ENCODE measurements at places on chromosomes 11 and 22.

DNA sequence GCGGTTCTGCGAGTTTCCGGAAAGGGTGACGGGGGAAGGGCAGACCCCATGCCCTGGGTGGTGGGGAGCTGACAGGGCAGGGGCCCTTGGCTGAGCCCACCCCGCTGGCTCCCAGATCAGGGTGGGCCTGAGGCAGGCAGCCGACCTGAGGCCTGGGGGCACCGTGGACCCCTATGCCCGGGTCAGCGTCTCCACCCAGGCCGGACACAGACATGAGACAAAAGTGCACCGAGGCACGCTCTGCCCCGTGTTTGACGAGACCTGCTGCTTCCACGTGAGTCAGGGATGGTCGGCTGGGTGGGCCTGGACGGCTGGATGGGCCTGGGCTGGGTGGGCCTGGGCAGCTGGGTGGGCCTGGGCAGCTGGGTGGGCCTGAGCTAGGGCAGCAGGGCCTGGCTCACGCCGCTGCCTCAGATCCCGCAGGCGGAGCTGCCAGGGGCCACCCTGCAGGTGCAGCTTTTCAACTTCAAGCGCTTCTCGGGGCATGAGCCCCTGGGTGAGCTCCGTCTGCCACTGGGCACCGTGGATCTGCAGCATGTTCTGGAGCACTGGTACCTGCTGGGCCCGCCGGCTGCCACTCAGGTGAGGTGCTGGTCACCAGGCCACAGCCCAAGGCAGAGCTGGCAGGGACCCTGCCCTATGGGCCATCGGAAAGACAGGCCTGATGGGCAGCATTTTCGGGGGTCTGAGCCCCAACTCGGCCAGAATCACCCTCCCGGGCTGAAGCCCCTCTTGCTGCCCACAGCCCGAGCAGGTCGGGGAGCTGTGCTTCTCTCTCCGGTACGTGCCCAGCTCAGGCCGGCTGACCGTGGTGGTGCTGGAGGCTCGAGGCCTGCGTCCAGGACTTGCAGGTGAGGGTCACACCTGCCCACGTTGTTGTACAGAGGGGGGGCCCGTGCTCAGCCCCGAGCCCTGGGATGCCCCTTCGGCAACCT lies 1.5 kb downstream of the SYT8 start:
- no peak for DNase-seq

DNA sequence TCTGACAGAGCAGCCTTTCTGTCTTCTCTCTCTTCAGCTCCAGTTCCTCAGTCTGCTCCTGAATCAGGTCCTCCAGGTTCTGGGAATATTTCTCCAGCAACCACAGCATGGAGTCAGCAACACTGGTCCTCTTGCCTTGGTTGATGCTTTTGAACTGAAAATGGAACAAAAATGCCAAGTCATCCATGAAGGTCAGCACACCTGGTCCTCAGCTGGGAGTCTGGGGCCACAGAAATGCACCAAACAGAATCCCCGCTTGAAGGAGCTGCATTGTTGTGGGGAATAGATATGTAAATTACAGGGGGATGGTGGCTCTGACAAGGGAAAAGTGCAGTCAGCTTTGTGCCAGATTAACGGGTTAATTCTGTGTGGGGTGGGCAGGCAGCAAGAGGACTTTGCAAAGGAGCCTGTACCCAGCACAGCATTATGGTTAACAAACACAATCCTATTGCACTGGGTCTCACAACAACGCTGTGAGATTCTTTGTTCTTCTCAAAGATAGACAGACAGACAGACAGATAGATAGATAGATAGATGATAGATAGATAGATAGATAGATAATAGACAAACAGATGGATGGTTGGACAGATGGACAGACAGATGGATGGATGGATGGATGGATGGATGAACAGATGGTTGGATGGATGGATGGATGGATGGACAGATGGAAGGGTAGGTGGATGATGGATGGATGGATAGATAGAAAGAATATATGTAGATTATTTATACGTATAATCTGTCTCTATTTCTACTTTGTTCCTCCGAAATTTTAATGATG lies 33.8 kb upstream of the LRRC32 start:
- DNase-seq, result no peak

DNA sequence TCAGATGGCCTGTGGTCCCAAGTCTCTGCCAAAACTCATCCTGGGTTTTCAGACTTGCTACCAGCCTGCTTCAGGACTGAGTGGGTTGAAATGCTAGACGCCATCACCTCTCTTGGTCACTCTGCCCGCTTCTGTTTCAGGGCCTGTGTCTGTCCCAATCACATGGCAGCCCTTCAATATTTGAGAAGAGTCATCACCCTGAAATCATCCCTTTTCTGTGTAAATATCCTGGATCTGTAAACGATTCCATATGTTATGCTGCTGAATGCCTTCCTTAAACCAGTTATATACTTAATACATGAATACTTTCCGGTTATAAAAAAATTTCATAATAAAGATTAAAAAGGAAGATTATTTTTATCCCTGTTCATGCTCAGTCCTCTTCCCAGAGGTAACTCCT lies 39.8 kb upstream of the TLCD5 start:
- DNase-seq, result no peak

DNA sequence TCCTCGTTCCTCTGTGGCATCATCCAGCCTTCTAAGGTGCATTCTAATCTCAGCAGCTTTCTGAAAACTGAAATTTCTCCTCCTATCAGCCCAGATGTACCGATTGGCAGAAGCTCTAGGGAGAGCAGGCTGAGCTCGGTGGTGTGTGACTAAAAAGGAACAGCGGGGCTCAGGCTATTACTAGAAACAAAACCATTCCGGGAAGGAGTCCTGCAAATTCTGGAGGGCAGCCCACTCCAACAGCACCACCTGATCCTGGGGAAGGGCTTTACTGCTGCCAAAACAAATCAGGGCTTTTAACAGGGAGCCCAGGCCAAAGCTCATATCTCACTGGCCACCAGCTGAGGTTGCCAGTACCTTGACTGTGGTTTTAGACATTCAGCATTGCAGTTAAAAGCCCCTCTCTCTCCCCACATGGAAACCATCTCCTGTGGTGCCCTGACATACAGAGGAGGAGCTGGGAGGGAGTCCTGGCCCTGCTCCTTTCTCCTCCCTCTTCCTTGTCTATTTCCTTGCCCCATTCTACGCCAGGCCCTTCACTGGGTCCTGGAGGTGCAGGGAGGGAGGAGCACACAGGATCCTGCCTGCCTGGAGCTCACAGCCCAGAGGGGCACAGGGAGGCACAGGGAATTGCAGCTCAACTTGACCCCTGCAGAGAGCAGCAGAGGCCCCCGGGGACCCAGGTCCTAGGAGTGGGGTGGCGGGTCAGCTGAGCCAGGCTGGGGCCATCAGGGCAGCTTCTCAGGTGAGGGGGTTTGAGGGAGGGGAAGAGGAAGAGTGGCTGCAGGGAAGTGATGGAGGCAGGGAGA lies 889 bp downstream of the PLAAT4 start:
- DNase-seq, result no peak

DNA sequence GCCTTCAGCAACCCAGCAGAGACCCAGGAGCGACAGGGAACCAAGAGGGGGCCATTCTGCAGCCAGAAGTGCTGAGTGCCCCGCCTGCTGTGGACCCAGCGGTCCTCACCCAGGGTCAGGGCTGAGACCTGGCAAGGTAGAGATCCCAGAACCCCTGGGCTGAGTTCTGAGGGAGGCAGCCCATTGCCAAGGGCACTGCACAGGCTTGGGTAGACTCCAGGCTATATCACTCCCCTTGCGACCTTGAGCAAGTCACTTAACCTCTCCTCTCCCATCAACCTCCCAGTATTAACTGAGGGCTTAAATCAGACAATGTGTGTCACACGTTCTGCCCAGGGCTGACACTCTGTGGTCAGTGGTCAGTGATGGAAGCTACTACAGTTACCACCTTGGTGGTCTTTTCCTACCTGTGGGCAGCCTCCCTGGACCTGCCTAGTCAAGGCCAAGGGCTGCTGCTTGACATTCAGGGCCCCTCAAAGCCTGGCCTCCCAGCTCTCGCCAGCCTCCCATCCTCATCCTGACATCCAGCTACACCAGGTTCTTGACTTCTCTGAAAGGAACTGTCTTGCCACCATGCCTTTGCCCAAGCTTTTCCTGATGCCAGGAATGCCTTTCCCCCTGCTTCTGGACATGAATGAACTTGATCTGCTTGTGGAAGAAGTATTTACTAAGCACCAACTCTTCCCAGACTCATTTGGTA lies 8.2 kb downstream of the WNT11 start:
- no peak for DNase-seq

GRCh38 chr22:43243324-43243723 lies 56.4 kb upstream of the TTLL12 start:
- DNase-seq, result no peak

DNA sequence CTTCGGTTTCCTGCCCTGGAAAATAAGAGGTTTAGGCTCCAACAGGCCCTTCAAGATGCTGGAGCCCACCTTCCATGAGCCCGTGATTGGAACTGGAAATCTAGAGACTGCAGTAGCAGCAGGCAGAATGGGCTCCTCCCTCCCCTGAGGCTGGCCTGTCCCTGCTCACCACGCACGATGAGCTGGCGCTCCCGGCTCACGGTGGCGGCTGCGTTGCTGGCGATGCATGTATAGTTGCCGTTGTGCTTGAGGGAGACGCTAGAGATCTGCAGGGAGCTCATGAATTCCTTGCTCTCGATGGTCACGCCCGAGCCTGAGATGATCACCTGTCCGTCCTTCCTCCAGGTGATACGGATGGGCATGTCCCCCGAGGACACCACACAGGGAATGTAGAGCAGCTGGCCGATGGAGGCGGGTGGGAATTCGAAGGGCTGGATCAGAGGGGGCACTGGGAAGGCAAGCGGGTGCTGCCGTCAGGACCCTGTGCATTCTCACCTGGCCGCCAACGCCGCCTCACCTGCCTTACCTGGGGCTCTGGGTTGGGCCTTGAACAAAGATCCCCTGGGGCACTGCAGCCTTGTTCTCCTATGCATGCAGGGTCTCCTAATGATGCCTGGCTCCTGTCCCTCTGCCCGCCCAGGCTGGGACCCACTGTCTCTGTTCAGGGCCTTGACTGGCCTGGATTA lies 177.8 kb downstream of the CEP164 start:
- DNase-seq, result no peak

GRCh38 chr11:61901397-61901796 lies 10.1 kb upstream of the FADS3 start:
- DNase-seq, result no peak

- DNase-seq, result no peak
Measured at GRCh38 chr22:21736084-21736642, 569 bp upstream of the YPEL1 start.

DNA sequence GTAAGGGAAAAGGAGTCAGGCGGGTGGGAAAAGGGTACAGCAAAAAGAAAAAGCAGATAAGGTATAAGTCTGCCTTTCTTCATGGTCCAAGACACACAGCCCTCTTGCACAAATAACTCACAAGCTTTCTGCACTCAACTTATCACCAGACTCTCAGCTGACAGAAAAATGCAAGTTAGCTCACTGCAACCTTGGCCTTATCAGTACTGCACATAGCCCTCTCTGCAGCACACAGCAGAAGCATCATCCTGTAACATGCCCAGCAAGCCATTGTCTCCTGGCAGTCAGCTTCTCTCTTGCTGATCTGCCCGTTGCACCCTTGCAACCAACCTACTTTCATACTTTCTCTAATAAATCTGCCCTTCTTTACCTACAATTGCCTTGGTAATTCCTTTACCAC lies 5.8 kb downstream of the ZBTB44 start:
- no peak for DNase-seq

- DNase-seq, result no peak
Measured at GRCh38 chr11:45473341-45473895, 187.3 kb upstream of the SYT13 start.

- no peak for DNase-seq
Measured at GRCh38 chr22:19799322-19800190, 39.0 kb downstream of the TBX1 start.

DNA sequence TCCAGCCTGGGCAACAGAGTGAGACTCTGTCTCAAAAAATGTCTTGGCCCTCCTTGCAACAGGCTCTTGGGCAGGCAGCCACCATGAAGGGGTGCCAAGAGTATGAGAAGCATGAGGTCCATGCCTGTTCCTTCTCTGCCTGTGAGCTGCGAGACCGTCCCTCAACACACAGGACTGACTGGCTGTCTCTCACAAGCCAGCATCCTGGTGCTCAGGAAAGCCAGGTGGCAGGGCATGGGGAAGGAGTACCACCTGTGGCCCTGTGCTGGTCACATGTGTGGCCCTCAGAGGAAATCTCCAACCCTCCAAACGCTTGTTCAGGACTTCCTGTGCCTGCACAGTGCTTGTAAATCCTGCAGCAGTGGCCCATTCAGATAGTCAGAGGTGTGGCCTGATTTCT lies 83.2 kb downstream of the ATXN10 start:
- DNase-seq, result no peak

- no peak for DNase-seq
Measured at GRCh38 chr11:12053606-12054361, 45.4 kb upstream of the DKK3 start.

- DNase-seq, result no peak
Measured at GRCh38 chr11:72439455-72439854, 5.1 kb upstream of the CLPB start.

GRCh38 chr22:49530671-49531367 lies 296.9 kb downstream of the BRD1 start:
- no peak for DNase-seq

- DNase-seq, result no peak
Measured at GRCh38 chr22:45882881-45883810, 93.8 kb downstream of the WNT7B start.

- no peak for DNase-seq
Measured at GRCh38 chr11:130638033-130638432, 189.6 kb downstream of the ADAMTS15 start.

- DNase-seq, result no peak
Measured at GRCh38 chr11:2651054-2651617, 48.7 kb downstream of the KCNQ1OT1 start.

DNA sequence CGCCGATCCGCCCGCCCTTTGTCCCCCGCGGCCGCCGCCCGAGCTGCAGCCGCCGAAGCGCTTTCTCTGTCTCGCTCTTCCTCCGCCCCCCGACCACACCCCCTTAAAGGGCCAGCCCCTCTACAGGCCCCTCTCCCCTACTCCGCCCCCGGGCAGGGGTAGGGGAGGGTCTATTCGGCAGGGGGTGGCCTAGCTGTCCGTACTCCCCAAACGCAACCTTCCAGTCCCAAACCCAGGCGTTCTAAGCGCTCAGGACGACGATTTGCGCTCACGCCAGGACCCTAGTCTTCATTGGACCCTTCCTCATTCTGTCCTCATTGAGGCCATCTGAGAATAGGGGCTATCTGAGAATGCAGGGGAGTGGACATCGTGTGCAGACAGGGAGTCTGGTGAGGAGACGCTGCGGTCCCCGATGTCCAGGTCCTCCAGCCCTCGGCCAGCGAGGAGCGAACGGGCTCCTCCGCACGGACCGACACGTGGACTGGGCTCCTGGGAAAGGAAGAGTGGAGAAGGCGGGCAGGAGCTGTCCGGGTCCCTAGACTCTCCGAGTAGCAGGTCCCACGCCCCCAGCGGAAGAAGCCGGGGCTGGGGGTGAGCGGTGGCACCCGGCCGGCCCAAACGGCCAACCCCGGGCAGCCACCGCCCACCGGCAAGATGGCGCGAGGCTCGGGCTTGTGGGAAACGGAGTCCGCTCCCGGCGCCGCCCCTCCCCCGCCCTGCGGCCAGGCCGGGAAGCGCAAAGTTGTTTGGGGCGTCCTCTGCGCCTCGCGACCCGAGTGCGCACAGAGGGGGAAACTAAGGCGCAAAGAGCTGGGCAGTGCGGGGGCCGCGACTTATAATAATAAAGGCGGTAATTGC lies at the start of gene PPP1R14B:
Gene PPP1R14B (minus strand): TSS at position 73 of the 858 bp plus-strand sequence. CDS start 270 bp downstream, outside the sequence.
- peak; percentile 40 for DNase-seq
